Astrocyte of the hippocampus (primary cell): ENCODE measurements at places on chromosomes 11 and 22.
A peak's percentile ranks its signal among the peaks of the same experiment; 100 is the strongest.

DNA sequence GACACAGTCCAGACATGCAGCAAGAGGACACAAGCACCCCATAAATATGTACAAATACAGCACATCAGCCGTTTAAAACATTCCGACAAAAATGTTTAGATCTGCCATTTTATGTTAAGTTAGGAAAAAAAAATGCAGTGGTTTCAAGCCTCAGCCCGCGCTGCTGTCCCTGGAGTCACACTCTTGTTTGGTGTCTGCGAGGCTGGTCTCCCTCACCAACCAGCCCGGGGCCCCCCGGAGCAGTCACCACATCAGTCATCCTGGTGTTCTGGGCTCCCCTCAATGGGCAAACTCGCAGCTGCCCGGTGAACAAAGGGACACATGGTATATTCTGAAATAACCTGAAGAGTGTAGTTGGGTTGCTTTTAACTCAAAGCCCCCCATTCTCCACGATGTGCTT, 1022.2 kb downstream of the BRD1 start:
- DNase-seq = no peak

DNA sequence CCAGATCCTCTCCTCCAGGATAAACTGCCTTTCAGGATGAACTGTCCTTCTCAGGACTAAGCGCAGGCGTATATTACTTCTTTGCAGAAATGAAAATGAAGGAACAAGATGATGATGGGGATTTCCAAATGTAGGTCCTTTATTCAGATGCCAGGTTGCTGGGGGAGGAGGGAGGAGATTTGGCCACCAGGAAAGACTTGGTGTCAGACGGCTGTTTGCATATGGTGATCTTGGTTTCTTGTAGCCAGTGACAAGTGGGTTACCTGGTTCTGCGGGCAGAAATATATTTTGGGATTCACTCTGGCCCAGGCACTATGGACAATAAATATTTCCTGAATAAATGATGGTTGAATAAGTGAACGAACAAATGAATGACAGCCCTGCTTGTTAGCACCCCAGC, 243.4 kb downstream of the MIAT start:
- no peak for DNase-seq

- no peak for DNase-seq
Measured at GRCh38 chr22:45742866-45743450, 71.3 kb downstream of the ATXN10 start.

GRCh38 chr11:110763249-110764011, 51.2 kb upstream of the ARHGAP20 start:
- peak; percentile 87 for DNase-seq

- no peak for DNase-seq
Measured at GRCh38 chr11:17805873-17806272, 71.3 kb downstream of the KCNC1 start.

DNA sequence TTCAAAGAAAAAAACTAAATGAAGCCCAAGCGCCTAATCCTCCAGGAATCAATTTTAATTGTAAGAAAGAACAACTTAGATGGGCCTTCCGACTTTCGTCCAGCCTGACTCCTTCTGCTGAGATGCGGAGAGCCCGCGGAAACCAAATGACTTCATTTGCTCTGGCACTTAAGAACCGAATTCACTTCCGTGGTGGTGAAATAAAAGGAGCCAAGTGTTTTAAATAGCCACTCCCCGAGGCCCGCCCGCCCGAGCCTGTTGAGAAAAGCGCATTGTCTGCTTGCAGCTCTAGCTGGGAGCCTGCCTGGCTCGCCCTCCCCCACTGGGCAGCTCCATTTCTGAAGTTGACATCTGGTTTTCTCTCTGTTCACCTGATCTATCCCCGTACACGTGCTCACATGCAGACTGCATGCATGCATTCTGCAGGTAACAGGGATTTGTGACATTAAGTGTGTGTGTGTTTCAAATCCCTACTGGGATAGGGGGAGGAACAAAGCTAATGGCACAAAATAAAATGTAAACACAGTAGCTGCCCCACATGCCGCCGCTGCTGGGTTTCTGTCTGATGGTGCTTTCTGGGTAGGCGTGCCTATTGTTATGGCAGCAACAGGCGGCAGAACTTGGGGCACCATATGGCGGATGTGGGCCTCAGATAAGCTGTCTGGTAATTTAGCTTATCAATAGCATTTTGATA, 6.2 kb downstream of the TEAD1 start:
- DNase-seq = peak; percentile 94

- DNase-seq = peak; percentile 67
Measured at GRCh38 chr11:86999859-87000753, 37.6 kb upstream of the TMEM135 start.

DNA sequence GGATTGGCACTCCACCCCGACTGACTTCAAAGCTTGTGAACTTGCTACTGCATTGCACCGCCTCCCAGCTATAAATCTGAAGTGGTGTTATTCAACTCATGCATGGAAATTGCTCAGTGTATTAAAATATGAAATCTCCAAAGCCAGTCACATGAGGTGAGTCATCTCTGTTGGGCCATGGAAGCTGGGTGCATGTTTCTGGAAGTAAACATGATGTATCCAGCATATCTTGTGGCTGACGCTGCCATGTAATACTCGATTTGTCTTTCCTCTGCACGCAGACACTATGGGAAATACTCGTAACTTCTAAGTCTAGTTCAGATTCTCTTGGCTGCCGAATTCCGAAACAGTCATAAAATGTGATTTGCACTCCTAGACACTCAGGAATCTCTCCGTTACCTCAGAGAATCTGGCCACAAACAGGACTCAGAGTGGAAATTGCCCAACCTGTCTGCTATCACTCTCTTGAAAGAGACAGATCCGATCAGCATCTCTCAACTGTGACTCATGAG, 154.9 kb upstream of the MPPED2 start:
- peak; percentile 15 for DNase-seq

DNA sequence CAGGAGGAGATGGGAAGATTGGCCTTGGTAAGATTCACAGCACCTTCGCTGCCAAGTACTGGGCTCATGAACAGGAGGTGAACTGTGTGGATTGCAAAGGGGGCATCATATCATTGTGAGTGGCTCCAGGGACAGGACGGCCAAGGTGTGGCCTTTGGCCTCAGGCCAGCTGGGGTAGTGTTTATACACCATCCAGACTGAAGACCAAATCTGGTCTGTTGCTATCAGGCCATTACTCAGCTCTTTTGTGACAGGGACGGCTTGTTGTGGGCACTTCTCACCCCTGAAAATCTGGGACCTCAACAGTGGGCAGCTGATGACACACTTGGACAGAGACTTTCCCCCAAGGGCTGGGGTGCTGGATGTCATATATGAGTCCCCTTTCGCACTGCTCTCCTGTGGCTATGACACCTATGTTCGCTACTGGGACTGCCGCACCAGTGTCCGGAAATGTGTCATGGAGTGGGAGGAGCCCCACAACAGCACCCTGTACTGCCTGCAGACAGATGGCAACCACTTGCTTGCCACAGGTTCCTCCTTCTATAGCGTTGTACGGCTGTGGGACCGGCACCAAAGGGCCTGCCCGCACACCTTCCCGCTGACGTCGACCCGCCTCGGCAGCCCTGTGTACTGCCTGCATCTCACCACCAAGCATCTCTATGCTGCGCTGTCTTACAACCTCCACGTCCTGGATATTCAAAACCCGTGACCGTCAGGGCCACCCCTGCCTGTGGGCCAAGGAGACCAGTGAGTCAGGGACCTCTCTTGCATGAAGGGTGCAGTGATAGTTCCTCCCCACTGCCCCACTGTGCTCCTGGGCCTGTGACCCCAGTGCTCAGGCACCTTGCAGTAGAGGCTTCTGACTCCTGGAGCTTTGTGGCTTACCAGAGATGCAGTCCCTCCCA, 83.6 kb downstream of the BCR start:
- no peak for DNase-seq
